AML-193 (cell line): ENCODE measurements at places on chromosomes 7 and 10.
A peak's percentile ranks its signal among the peaks of the same experiment; 100 is the strongest.

- DNase-seq, result no peak
Measured at GRCh38 chr10:5590816-5591215, 66.1 kb downstream of the CALML3 start.

DNA sequence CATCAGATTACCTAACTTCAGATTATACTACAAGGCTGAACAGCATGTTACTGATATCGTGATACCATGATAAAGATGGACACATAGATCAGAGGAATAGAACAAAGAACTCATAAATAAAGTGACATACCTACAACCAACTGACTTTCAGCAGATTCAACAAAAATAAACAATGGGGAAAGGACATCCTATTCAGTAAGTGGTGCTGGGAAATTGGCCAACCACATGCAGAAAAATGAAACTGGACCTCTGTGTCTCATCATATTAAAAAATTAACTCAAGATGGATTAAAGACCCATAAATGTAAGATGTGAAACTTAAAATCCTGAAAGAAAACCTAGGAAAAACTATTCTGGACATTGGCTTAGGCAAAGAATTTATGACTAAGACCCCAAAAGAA lies 158.6 kb downstream of the ZEB1 start:
- DNase-seq, result no peak

DNA sequence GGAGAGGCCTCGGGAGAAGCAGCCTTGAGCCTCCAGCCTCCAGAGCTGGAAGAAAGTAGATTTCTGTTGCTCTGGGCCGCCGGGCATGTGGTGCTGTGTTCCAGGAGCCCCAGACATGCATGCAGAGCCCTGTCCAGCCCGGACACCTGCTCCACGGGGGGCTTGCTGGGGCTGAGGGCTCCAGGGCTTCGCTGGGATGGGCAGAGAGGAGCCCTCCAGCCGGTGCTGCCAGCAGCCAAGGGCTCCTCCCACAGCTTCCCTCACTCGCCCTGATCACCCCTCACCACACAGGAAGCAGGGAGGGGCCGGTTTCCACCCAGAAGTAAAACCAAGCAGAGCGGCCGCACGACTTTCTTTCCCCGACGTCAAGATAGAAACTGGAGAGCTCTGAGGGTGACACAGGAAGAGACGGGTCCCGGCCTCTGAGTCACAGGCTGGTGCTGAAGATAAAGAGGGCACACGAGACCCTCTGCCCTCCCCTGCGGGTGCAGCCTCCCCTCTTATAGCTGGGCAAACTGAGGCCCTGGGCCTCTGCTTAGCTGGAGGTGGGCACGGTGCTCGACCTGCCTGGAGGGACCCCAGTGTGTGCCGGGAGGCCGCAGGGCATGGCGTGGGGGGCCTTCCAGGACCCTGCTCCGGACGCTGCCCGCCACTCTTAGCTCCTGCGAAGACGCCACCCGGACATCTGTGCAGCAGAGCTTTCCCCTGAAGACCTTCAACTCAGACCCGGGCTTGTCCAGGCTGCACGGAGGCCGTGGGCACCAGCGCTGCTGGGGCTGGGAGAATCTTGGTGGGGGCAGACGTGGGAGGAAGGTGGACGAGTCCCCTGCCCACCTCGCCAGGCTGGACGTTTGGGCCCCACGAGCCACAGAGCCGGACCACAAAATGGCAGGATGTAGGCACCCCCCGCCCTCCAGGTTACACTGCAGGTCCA lies 31.1 kb downstream of the ADAP1 start:
- DNase-seq, result peak; percentile 87

DNA sequence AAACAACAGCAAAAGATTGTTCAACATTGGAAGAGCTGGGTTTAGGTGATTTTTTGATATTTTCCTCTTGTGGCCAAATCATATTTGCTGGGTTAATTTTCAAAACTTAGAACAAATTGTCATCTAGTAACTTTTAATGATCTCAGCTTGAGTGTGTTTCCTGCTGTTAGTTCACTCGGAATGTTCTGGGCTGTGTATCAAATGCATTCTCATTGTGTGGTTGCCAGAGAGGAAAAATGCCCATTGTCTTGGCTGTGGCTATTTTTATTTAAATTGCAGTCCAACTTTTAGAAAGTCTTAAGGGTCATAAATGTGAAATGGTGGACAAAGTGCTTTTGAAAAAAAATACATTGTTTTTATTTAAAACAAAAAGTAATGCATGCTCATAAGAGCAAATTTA lies 542.0 kb downstream of the TNS3 start:
- DNase-seq, result no peak

DNA sequence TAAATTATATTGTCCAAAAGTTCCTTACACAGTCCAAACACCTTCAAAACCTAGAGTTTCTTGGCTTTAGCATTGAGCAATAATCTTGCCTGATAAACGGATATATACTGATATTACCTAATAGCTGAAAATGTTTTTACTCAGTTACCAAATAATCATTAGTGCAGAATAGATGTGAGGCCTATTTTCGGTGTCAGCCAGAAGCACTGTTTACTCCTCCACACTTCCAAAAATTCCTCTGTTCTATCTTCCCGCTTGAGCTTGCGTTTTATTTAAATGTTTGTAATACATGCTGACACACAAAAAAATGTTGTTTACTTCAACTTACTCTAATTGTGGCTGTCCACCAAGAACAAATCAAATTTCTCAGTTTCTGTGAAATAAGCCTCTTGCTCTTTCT lies 606.2 kb upstream of the TEX47 start:
- DNase-seq, result no peak

DNA sequence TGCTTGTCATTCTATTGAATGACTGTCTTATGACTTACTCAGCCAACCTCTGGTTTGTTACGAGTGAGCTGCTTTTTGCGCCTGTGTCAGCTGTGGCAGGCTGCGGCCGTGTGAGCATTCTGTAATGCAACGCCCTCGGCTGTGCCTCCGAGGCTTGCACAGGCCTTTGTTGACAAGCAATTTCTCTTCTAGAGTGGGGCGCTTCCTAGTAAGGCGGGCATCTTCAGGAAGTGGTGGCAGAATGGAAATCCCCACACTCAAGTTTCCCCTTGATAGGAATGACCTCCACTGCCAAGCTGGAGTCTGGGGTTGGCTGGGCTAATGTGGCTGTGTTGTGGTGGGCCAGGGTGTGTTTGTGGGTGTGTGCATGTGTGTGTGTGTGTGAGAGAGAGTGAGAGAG lies 20.2 kb upstream of the TMEM178B start:
- DNase-seq, result no peak

DNA sequence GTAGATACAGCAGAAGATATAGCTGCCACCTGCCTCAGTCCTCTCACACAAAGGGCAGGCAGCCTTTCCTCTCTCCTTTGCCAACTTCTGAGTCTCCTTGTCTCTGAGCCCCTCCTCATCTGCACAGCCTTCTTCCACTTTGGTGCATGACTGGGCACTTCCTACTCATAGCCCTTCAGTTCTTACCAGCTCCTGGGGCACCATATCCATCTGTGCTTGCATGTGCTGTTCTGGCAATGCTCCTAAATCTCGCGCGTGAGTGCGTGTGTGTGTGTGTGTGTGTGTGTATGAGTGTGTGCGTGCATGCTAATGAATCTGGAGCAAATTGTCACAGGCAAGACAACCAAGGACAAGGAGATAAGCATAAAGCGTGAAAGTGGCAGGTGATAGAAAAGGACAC lies 1271.6 kb upstream of the SORCS1 start:
- no peak for DNase-seq

- DNase-seq, result no peak
Measured at GRCh38 chr10:111548084-111548726, 471.4 kb downstream of the ADRA2A start.

GRCh38 chr10:112246-112645 lies 23.0 kb upstream of the ZMYND11 start:
- no peak for DNase-seq

GRCh38 chr7:131781-132482 lies 60.4 kb upstream of the FAM20C start:
- DNase-seq, result no peak

- DNase-seq, result no peak
Measured at GRCh38 chr10:24622781-24623301, 100.8 kb downstream of the ARHGAP21 start.

GRCh38 chr7:77697535-77697831 lies 1.2 kb downstream of the RSBN1L start:
- DNase-seq, result peak; percentile 52

- DNase-seq, result no peak
Measured at GRCh38 chr7:27520815-27521790, 141.6 kb downstream of the HIBADH start.

- no peak for DNase-seq
Measured at GRCh38 chr10:91607646-91608403, 25.0 kb downstream of the PPP1R3C start.

DNA sequence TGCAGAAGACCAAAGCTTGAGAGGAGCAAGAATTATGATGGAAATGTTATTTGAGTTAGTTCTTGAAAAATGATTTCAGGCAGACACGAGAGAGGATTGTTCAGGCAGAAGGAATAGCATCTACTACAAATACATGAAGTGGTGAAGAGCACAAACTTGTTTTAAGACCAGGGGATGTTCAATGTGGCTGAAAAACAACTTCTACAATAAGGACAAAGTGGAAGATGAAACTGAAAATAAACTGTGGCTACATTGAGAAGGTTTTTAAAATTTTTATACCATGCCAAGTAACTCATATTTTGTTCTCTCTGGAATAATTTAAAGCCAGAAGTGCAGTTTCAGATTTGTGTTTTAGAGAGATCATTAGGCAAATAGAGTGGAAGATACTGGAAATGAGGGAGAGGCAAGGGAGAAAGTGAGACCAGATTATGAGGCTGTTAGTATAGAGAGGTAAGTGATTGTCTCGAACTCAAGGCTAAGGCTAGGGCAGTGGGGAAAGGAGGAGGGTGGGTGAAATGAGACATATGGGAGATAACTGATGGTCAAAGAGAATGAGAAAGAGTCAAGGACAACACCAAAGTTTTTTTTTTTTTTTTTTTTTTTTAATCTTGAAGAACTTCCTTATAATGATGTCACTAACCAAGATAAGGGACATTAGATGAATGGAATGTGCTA lies 115.4 kb downstream of the MDFIC start:
- no peak for DNase-seq

DNA sequence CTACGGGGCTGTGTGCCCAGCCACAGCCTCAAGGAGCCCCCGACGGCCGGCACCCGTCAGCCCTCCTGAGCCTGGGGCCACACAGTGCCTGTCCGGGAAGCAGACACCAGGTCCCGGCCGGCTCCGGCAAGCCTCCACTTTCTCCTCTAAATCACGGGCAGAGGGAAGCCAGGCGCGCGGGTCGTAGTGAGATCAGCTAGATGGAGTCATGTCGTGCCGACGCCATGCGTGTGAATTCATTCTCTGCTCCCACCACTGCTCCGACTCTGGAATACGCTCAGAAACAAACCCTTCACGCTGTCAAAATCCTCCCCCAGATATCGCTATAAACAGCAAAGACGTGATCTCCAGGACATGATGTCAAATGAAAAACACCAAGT lies 93.7 kb upstream of the DNAAF5 start:
- no peak for DNase-seq
